ENCODE measurements at places on chromosomes 7 and 10.

DNA sequence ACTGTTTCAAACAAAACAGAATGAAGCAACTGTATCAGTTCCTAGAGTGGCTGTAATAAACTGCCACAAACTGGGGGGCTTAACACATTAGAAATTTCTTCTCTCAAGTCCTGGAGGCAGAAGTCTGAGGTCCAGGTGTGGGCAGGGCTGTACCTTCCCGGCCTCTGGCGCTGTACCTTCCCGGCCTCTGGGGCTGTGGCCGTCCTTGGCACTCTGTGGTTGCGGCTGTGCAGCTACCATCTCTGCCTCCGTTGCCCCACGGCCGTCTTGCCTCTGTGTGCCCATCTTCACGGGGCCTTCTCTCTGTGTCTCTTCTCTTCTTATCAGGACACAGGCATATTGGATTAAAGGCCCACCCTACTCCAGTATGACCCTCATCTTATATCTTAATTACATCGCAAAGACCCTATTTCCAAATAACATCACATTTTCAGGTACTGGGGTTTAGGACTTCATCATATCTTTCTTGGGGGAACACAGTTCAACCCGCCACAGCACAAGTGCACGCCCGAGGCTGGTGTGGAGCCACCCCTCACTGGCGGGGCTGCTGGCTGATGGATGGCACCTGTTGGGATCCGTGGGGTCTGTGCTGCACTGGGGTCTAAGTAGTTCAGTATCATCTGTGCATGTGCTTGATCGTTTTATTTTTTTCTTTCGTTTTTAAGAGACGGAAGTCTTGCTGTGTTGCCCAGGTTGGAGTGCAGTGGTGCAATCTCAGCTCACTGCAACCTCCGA lies 123.2 kb downstream of the ACTR3B start:
- DNase-seq: no peak

DNA sequence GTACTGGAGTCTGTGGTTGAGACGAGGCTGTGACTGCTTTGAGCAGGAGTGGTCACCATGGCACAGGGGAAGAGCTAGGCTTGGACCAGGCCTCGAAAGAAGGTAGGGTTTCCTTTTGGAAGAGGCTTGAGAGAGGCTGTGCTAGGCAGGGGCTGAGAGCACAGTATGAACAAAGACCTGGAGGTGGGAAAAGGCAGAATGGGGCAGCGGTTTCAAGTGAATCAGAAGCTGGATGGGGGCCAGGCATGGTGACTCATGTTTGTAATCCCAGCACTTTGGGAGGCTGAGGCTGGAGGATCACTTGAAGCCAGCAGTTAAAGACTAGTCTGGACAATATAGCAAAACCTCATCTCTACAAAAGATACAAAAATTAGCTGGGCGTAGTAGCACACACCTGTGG lies 65.9 kb downstream of the CLIP2 start:
- no peak for DNase-seq

- DNase-seq: no peak
Measured at GRCh38 chr7:110766864-110767263, 324.1 kb upstream of the LRRN3 start.

- DNase-seq: no peak
Measured at GRCh38 chr7:156603629-156604028, 36.9 kb upstream of the RNF32 start.

- no peak for DNase-seq
Measured at GRCh38 chr10:125003146-125003900, 61.4 kb downstream of the ZRANB1 start.

DNA sequence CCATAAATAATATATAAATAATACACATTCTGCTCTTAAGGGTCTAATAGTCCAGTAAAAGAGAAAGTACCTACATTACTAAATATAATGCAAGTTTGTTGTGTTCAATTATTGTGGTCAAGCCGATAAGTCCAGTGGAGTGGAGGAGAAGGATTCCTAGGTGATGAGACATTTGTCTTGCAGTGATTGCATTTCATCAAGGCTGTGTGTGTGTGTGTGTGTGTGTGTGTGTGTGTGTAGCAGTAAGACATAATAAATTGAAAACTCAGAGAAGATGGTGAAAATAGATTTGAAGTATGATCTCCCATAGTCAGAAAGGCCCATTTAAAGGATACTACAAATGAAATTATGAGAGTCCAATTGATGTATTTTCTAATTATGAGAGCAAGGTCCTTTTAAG lies 192.5 kb upstream of the SEMA3C start:
- no peak for DNase-seq

DNA sequence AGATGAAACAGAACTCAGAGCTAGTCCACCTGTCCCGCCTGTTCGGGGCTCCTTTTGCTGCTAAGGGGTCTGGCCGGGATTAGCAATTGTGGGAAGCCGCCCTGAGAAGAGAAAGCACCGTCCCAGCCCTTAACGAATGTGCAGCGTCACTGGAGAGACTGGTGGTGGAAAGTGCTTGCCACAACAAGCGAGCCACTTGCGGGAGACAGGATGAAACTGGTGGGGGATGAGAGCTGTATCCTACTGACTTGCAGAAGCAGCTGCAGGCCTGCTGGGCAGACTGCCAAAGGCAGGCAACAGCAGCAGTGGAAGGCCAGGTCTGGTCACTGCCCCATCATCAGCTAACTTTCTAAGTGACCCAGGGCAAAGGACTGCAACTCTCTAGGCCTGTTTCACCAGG lies 95.4 kb downstream of the FAM53B start:
- DNase-seq: no peak

DNA sequence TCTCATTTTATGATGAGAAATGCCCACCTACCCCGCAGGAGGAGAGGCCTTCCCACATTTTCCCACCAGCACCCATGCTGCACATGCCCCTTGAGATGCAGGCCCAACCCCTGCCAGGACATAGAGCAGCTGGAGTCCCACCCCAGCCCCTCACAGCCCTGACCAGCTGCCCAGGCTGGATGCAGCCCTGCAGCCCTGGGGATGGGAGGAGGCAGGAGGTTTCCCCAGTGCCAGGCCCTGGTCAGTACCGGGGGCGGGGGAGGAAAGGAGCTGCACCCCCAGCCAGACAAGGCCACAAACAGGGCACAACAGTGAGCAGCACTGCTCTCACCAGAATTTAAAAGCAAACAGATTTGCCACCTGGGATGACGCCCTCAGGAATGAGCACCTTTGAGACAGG lies 196.1 kb downstream of the PTPRN2 start:
- no peak for DNase-seq

- no peak for DNase-seq
Measured at GRCh38 chr7:31918706-31919393, 151.4 kb downstream of the PDE1C start.

- no peak for DNase-seq
Measured at GRCh38 chr7:84595026-84595425, 400.4 kb upstream of the SEMA3A start.

- DNase-seq: no peak
Measured at GRCh38 chr10:97028126-97028831, 157.5 kb downstream of the SLIT1 start.

- no peak for DNase-seq
Measured at GRCh38 chr10:19853831-19854230, 37.6 kb downstream of the PLXDC2 start.

GRCh38 chr7:115462301-115463015 lies 540.6 kb downstream of the MDFIC start:
- no peak for DNase-seq

- no peak for DNase-seq
Measured at GRCh38 chr7:121180436-121181063, 148.2 kb upstream of the WNT16 start.

DNA sequence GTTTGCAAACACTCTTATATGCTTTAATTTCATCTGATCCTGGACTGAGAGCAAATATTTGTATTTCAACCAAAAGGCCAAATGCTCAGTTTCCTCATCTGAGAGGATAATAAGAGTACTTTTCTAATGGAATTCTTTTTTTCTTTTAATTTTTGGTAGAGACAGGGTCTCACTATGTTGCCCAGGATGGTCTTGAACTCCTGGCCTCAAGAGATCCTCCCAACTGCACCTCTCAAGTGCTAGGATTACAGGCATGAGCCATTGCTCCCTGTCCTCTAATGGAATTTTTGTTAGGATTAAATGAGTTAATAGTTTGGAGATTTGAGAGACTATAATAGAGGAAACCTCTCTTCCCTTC lies 68.4 kb upstream of the KMT2E start:
- DNase-seq: no peak

- no peak for DNase-seq
Measured at GRCh38 chr10:125691160-125691981, 8.4 kb upstream of the TEX36 start.

DNA sequence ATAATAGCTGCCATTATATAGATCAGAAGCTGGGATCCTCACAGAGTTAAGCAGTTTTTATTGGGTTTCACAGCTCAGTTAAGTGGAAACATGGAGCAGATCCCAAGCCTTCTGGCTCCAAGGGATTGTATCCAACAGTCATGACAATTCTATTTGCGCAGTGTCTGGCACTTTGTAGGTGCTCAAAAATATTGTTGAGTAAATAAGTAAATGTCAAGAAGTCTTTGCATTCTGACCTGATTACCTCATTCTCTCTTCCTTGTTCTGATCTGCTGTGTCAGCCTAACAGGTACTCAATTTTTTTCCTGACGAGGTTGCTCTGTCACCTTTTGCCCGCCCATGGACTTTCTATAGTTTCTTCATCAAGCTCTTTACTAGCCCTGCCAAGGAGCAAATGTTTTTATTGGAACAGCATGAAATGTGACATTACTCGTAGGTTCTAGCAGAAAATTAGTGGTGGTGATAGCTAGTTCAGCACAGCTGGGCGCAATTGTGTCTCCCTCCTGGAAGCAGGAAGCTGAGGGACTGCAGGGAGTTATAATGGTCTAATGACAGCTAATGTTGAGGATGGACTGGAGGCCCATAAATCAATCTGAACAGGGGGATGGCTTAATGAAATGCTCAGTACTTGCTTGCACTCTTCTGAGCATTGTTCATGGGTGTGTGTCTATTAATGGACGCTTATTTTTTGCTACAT lies 680.2 kb downstream of the CCSER2 start:
- no peak for DNase-seq

DNA sequence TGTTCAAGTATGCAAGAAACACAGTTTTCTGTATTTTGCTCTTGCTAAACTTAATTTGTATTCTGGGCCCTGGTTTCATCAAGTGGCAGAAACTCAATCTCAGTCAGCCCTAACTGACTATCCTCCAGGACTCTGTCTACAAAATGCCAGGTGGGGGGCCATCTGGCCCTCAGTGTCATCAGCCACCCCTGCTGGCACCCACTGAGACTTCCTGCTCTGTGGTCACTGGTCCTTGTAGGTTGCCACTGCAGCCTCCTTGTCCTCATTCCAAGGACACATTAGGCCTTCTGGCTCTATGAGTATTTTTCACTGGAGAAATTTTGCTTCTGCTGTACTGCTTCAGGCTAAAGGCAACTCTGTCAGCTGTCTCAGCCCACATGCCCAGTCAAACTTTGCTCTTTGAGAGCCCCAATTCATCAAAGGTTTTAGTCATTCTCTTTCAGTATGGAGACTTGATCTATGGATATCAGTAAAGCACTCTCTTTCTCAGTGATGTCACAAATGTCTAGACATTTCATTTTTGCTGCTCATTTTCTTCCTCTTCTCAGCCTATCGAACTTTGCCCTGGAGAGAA lies 163.6 kb downstream of the KCND2 start:
- DNase-seq: no peak

GRCh38 chr7:137985253-137985896 lies 16.5 kb downstream of the CREB3L2 start:
- no peak for DNase-seq

DNA sequence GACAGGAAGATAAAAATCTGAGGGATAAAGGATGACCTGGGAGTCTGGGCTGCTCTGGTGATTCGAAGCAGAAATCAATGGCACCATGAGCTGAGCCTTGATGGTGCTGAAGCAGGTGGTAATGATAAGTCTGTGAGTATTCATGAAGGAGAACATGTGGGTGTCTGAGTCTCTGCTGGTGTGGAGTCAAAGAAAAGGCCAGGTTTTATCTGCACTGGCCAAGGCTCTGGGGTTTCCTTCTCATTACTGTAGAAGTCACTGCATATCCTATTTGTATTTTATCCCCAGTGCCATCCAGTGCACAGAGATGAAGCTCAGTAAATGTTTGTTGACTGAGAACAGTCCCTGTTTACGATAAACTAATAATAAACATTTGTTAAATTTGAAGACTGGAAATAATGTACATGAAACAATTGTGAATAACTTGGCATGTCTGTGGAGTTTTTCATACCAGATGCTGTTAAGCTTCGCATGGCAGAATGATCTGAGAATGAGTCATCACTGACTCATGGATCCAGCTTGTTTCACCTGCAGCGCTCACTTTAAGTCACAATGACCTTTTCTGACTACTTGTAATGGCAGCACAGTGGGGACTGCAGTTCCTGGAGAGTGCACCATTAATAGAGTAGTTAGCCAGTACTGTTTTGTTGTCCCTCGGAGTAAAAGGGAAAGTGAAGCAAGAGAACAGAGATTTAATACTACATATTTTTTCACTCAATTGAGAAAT lies 538.5 kb downstream of the HTR7 start:
- no peak for DNase-seq
